Stimulated activated CD4-positive, alpha-beta T cell treated with anti-CD3 and anti-CD28 coated beads, TNF-alpha, amount 100 ng/mL, for 24 hours (primary cell): ENCODE measurements at places on chromosomes 13 and 19.
A peak's percentile ranks its signal among the peaks of the same experiment; 100 is the strongest.

DNA sequence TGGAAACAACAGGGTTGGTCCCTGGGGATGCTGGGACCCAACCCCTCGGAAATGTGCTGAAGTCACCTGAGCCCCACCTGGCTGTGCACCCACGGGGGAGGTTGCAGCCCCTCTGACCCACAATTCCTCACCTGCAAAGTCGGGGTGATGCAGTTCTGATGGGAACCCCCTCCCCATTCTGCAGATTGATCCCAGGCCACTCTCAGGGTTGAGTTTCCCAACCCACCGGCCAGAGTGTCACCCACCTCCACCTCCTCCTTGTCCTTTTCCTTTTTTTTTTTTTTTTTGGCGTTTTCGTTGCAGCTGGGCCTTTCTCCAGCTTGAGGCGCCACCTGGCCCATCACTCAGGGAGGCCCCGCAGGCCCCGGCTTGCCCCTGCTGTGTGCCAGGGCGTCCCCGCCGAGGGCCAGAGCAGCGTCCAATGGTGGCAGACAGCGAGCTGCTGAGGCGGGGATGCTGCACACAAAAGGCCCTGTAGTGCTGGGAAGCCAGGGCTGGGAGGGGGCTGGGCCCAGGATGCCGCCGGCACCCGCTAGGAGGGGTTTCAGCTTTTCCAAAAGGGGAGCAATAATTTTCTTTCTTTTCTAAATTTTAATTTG, 4.6 kb downstream of the PIK3R2 start:
- DNase-seq = no peak

DNA sequence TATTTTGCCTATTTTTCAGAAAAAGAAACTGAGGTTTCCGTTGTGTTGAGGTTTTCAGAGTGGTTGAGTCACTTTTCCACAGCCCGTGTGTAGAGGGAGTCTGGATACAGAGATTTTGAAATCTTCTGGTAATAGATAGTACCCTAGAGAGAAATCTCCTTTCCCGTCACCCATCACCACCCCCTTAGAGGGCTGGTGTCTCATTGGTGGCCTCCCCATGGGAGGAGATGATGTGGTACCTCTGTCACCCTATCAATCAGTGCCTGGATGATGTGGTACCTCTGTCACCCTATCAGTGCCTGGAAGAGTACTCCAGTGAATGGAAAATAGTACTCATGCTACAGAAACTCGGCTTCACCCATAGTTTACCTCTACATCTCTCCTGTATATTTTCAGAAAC, 42.2 kb upstream of the SERP2 start:
- no peak for DNase-seq

- DNase-seq = no peak
Measured at GRCh38 chr13:19967621-19968020, 9.1 kb downstream of the ZMYM2 start.

DNA sequence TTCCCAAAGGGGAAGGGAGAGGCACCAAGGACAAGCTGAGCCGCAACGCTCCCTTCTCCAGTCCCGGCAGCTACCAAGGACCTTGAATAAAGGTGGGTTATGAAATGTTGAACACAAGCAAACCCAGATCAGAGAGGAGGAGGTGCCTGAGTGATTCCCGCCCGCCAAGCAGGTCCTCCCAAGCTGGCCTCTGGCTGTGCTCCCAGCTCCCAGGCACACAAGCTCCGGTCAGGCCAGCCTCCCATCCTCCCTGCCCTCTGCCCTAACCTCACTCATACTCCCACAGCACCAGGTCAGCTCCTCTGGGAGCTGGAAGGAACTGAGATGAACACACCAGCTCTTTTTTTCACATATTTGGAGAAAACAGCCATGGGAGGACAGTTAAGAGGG, 3.7 kb downstream of the NAPA start:
- DNase-seq = no peak

- DNase-seq = peak; percentile 74
Measured at GRCh38 chr19:6739390-6739882, at the start of gene TRIP10. TSS of gene TRIP10 (plus strand) at chr19:6739680. CDS start at chr19:6739762, 82 bp downstream.
